ENCODE measurements at places on chromosomes 3 and 15.

DNA sequence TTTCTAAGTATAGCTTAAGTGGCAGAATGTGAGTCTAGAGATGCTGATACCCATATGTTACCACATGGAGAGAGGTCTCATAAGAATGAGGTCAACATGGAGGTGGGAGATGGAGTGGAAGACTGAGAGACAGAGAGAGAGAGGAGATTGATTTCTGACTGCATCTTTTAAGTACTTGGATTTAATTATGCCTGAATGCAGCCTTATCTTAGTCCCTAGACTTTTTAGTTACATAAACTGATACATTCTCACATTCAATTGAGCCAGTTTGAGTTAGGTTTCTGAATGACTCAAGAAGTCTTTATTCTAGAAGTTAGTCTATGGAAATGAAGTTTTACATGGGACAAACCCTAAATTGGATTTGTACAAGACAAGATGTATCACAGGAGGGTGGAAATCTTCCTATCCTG, 58.5 kb upstream of the TNFSF10 start:
- no peak for DNase-seq

DNA sequence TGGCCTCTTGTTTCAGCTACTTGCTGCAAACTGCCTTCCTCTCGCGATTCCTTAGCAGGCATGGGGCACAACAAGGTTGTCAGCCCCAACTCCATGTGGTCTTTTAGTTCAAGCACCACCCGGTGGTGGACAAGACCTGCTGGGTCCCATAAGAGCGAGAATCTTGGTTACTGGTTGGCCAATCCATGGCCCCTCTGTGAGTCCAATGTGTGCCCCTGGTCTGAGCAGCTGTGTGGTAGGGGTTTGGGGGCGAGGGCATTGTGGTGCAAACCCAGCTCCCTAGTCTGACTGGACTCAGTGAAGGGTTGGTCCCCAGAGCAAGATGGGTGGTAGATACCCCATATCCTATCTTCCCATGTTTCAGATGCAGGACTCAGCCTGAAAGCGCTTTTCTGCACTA, 48.8 kb downstream of the MESD start:
- no peak for DNase-seq

- no peak for DNase-seq
Observed at GRCh38 chr3:98626151-98626550, 32.7 kb upstream of the CPOX start.

DNA sequence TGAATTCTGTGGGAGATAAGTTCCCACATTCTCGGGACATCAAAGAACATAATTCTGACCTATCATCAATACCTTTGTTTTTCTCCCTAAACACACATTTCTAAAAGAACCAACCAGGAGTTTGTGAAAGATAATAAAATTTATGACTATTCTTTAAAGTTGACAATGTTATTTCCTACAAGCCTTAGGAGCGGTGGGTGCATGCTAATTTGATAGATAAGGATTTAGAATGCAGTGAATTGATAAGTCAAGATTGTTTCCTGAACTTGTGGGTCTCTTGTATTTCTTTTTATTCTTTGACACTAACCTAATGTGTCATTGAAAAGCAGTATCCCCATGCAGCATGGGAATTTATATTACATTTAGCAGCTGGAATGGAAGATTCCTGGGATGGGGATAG, 10.3 kb upstream of the UBE2E2 start:
- no peak for DNase-seq

- no peak for DNase-seq
Observed at GRCh38 chr15:57680021-57680420, 26.5 kb upstream of the POLR2M start.

DNA sequence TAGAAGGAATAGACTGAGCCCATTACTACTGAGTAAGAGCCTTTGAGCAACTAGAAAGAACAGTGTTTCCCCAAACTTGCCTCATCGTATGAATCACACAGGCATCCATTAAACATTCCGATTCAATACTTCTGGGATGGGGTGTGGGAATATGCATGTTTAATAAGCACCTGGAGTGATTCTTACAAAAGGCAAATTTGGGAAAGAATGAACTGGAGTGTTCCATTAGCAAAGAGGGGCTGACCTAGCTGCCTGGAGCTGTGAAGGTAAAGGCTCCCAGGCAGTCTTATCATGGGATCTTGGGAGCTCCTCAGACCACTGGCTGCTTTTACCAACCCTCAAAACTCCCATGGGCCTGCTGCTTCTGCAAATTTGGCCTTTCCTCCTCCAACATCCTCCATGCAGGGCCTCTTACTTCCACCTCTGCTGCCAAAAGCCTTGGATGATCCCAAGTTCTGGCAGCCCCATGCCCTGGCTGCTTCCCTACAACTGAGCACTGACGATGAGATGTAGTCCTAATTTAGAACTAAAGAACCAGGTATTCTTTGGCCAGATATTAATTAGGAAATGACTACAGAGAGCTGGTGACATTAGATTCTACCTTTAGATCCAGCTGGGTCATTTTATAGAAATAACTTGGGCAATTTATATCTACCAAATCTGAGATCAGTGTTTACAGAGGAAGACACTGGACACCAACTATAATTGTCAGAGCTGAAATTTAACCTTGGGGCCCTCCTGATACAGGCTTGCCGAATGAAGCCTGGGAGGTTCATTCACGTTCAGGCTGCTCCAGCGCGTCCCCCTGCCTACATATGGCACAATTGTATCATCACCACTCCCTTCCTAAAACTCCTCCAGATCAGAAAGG, 11.2 kb upstream of the HOMER2 start:
- DNase-seq, result no peak
